ENCODE measurements at places on chromosomes 7 and 10.
A peak's percentile ranks its signal among the peaks of the same experiment; 100 is the strongest.

DNA sequence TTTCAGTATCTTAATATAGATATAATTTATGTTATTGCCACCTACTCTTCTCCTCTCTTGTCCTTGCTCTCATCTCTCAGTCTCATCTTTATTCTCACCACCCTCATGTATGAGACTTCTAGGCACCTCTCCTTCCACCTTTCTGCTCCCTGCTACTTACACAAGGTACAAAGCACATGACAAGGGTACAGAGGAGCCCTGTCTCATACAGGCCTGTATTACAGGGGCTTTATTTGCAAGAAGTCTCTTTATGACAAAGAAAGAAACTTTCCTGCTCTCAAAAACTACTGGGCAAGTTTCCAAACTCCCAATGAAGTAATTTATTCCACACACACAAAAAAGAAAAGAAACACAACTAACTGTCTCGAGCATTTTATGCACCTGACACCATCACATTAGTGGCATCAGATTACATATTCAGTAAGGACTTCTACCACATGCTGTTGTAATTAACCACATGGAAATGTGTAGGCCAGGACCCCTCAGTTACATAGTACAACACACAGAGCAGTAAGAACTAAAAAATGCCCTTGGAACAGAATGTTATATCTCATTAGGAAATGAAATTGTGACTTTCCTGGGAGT is 253.1 kb downstream of the FZD1 start:
- DNase-seq: no peak

- DNase-seq: no peak
These were observed 224.3 kb downstream of the MDFIC start for GRCh38 chr7:115146148-115146547.

GRCh38 chr7:17402628-17403278 is 104.3 kb downstream of the AHR start:
- DNase-seq: no peak

- DNase-seq: no peak
These were observed 106.3 kb downstream of the CCNY start for GRCh38 chr10:35442592-35442991.

DNA sequence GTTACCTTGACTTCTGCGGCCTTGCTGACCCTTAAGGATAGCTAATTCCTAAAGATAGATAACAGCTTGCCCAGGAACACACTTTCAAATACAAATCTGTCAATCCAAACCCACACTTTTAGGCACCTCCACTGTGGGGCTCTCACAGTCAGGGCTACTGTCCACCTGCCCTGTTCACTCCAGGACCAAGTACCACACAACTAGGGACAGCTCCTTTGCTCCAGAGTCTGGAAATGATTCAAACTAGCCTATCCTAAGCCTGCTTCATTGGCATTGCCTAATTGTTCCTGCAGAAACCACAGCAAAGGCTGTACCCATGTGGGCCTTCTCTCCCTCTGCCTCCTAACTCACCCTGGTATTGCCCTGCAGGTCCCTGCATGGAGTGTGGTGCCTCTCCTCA is 538.9 kb upstream of the IGFBP3 start:
- DNase-seq: no peak

DNA sequence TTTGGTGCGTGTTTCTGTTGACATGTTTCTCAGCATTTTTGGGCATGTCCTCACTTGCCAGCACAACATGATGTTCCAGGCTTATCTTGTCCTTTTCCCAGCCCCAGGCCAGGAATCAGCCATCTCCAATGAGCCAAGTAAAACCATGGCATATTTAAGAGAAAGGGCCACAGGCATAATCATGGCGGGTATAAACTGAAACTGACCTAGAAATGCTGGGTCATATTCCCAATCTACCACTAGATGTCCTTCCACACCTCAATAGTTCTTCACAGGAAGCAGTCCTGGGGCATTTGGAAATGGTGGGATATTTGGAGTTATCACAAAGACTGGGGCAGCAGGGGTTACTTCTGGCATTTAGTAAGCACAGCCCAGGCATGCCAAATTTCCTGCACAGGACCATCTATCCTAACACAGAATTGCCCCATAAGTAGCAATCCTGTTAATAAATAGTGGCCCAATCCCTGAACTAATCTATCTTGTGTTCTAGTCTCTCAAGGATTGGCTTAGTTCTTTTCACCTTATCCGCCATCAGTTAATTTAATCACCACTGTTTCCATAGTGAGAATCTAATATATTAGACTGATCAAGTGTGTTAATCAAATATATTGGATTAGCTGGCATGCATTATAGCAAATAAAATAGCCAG is 101.6 kb downstream of the NPSR1 start:
- no peak for DNase-seq

- no peak for DNase-seq
These were observed 18.3 kb downstream of the TMEM248 start for GRCh38 chr7:66939325-66939724.

- no peak for DNase-seq
These were observed 95.2 kb downstream of the CLEC2L start for GRCh38 chr7:139618482-139619366.

GRCh38 chr7:43640679-43641078 is 57.8 kb downstream of the STK17A start:
- DNase-seq: no peak

GRCh38 chr10:52351914-52352330 is 37.8 kb downstream of the DKK1 start:
- no peak for DNase-seq

GRCh38 chr7:81407094-81407493 is 362.8 kb downstream of the HGF start:
- no peak for DNase-seq

DNA sequence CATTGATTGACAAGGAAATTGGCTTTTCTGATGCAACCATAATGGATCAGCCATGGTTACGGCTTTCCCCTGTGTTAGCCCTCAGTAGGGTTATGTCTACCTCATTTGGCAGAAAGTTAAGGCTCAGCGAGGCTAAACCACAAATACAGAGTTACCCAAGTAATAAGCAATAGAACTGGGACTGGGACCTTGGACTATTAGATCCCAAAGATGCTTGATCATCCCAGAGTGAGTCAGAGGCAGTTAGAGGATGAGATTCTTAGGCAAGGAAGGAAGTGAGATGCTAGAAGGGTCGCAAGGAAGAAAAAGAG is 401.4 kb downstream of the TNS3 start:
- no peak for DNase-seq

DNA sequence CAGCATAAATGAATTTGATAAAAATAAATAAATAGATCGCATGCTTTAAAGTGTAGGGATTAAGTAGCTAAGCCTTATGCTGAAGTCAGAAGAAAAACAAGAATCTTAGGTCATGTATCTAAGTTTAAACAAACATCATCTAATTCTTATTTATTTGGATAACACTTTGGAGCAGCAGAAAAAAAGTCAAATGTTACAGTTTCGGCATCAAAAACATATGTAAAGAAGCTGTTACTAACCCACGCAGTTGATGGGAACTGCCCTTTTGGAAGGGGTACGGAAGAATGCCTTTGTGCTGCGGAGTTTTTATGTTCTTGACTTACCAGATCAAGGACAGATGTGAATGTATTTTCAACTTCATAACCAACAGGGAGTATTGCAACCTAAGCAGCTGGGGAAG is 37.3 kb upstream of the HABP2 start:
- DNase-seq: no peak

DNA sequence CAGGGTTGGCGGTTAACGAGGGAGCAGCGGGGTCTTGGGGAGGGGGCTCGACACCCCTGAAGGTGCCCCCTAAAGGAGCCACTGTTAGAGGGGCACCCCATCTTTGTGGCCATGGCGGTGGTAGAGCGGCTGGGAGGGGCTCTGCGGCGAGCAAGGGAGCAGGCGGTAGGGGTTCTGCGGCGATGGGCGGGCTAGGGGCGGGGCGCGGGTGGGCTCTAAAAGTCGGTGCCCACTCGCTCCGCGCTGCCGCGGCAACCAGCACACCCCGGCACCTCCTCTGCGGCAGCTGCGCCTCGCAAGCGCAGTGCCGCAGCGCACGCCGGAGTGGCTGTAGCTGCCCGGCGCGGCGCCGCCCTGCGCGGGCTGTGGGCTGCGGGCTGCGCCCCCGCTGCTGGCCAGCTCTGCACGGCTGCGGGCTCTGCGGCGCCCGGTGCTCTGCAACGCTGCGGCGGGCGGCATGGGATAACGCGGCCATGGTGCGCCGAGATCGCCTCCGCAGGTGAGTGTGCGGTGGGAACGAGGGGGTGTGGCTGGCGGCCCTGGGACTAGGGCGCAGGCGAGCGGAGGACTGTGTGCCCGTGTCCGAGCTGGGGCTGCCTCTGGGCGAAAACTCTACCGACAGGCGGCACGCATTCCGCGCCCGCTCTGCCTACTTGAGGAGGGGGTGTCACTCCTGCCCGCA is at the start of gene MEST:
TSS of gene MEST (plus strand) at position 245 of the 682 bp plus-strand sequence. CDS start at position 474, 229 bp downstream.
- no peak for DNase-seq

DNA sequence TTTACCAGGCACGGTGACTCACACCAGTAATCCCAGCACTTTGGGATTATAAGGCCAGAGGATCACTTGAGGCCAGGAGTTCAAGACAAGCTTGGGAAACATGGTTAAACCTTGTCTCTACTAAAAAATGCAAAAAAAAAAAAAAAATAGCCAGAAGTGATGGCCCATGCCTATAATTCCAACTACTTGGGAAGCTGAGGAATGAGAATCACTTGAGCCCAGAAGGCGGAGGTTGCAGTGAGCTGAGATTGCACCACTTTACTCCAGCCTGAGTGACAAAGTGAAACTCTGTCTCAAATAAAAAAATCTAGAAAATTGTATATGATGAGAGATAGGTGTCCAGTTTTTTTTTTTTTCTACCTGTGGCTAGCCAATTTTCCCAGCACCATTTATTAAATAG is 578.2 kb downstream of the ANKRD7 start:
- DNase-seq: no peak

- DNase-seq: no peak
These were observed 96.8 kb downstream of the INPP5A start for GRCh38 chr10:132634241-132634946.

DNA sequence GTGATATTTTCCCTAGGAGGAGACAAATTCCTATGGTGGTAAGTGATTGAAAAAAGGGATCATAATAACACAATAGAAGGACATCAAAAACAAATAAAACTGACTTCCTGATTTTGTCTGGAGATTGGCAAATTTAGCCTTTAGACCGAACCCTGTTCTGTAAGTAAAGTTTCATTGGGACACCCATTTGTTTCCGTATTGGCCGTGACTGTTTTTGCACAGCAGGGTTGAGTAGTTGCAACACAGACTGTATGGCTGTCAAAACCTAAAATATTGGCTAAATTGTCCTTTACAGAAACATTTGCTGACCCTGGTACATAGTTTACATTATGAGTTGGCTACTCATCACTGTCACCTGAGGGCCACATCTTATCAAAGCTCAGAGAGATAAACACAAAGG is 168.6 kb downstream of the PRKCQ start:
- DNase-seq: no peak

- no peak for DNase-seq
These were observed 203.6 kb downstream of the VTI1A start for GRCh38 chr10:112650588-112651030.

GRCh38 chr10:75358835-75359421 is 42.6 kb downstream of the ZNF503 start:
- DNase-seq: no peak

GRCh38 chr10:98030093-98030821 is at the start of gene CRTAC1:
Gene CRTAC1 (minus strand): TSS chr10:98030621. CDS start chr10:98030472, 149 bp downstream.
- DNase-seq: no peak

- no peak for DNase-seq
These were observed 4.1 kb downstream of the EPDR1 start for GRCh38 chr7:37924491-37925041.

- DNase-seq: no peak
These were observed 145.3 kb downstream of the SFMBT2 start for GRCh38 chr10:7265396-7266123.

GRCh38 chr10:48289501-48290238 is 15.2 kb upstream of the FRMPD2 start:
- no peak for DNase-seq

- no peak for DNase-seq
These were observed 9.8 kb upstream of the GIMAP5 start for GRCh38 chr7:150727381-150727780.

DNA sequence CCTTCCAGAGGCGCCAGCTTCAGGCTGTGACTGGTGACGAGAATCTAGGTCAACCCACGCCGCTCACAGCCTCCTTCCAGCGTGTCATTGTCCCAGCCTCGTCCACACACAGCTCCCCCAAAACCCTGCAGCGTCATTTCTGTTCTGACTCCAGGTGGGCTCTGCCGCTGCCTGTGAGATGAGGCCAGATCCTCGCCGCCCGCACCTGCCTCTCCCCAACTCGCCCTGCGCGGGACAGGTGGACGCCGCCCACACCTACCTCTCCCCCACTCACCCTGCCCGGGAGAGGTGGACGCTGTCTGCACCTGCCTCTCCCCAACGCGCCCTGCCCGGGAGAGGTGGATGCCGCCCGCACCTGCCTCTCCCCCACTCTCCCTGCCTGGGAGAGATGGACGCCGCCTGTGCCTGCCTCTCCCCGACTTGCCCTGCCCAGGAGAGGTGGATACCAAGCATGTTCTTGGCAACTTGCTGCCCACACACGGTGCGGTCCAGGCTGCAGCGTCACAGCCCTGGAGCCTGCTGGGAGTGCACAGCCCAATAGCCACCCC is 32.0 kb upstream of the CFAP46 start:
- DNase-seq: no peak

GRCh38 chr7:50142425-50143017 is 49.5 kb upstream of the ZPBP start:
- DNase-seq: peak; percentile 61

DNA sequence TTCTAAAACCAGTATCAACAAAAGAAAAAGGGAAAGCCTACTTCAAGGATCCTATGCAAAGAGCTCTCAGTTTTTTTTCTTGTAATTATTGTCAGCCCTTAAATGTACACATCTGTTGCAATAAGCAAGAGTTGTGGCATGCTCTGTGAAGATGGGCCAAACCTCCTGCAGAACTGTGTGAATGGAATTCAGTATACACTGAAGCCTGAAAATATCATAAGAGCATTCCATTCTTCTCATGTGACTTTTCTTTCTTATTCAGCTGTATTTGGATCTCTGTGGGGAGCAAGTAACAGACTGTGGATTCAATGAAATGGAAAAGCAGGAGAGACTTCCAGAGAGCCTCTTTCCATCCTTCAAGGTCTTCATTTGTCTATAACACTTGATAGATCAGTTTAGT is 130.7 kb downstream of the SAMD9 start:
- DNase-seq: no peak

DNA sequence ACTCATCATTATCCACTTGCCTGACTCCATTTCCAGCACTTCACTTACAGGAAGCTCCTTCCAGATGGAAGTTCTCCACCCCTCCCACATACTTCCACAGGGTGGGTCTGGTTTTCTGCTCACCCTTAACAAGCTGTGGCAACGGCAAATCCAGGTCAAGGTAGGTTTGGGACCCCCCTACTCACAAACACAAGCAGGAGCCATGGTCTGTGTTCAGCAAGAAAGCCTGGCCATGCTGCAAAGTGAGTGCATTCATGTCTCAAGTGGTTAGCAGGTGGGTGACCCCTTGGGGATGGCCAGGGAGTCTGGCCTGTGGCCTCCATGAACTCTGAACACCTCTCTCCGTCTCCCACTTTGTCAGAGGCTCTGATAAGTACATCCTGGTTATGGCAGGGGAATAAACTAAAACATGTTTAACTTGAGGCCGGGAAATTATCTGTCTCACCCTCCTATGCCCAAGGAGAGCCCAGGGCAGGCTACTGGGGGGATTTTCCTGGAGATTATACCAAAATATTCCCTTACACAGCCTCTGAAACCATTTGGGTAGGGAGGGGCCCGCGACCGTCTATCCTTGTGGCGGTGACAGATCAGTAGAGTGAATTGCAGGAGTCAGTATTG is 844 bp downstream of the XPNPEP1 start:
- no peak for DNase-seq
